ENCODE measurements at places on chromosomes 5 and 9.
A peak's percentile ranks its signal among the peaks of the same experiment; 100 is the strongest.

- no peak for DNase-seq
Measured at GRCh38 chr9:120395376-120395775, 184.6 kb downstream of the CDK5RAP2 start.

GRCh38 chr5:164370841-164371240 is 865.4 kb downstream of the MAT2B start:
- DNase-seq = no peak

DNA sequence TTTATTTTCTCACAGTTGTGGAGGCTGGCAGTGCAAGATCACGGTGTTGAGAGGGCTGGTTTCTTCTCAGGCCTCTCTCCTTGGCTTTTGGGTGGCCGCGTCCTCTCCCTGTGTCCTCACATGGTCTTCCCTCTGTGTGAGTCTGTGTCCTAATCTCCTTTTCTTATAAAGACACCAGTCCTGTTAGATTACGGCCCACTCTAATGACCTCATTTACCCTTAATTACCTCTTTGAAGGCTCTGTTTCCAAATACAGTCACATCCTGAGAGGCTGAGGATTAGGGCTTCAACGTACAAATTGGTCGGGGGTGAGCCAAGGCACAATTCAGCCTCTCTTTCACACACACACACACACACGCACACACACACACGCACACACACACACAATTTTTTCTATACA is 73.0 kb downstream of the UGCG start:
- DNase-seq = no peak

GRCh38 chr5:116658141-116658540 is 83.5 kb upstream of the SEMA6A start:
- DNase-seq = no peak

DNA sequence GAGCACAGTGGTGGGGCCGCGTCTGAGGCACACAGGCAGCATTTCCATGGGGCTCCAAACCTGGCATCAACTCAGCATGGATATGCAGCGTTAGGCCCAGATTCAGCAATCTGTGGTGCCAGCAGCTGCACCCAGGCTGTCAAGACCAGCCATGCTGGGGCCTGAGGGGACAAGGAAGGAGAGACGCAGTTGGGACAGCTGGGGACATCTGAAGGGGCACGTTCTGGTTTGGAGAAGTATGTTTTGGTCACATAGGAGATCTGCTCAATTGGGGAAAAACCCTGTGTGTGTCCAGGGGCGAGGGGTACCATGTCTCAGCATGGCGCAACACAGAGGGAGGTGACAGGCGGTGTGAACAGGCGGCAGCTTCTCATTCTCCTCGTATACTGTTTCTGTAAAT is 66.6 kb upstream of the ECM2 start:
- no peak for DNase-seq

DNA sequence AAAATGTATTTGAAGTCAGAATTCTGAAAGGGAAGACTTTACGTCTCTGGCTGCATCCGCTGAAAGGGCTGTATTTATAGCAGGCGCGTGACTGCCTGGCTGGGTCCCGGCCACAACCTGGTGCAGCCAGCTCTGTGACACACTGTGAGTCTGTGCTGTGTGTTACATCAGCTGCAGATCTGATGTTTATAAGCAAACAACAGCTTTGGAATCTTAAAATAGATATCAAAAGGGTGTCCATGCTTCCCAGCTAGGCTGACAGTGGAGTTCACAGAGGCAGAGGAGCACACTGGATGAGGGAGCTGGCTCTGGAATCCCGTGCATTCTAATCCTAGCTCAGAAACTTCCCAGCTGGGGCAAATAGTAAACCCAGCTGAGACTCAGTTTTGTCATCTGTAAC is 433.4 kb upstream of the BRINP1 start:
- DNase-seq = peak; percentile 68

- no peak for DNase-seq
Measured at GRCh38 chr9:123395689-123396511, 39.9 kb downstream of the CRB2 start.

DNA sequence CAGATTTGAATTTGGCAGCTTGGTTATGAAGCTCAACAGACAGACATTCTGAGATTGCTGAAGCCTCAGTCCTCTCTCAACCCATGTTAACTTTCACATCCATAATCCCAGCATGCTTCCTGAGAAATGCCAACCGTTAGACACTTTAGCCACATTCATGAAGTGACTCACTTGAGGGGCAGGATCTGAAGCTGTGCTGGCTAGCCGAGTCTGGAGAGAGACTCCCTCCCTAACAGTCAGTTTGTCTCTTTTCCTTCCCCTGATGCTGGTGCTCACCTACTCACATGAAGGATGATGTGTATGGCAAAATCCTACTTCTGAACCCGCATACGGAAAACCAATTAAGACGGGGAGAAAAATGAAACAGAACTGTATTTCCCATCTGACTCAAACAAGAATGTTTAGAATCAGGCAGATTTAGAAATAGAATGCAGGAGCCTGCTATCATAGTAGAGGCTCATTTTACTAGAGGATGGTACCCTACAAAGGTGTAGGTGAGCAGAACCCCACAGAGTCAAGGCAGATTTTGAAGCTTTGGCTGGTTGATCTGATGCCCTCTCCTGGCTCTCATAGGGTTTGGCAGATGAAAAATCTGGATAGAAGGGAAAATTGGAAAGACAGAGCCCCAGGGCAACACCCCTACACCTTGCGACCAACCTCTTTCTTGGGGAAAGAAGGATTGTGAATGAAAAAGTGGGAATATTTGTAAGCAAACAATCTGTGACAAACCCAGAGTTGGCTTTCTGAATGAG is 150.9 kb upstream of the LHFPL2 start:
- DNase-seq = no peak
